Activated CD8-positive, alpha-beta memory T cell treated with anti-CD3 and anti-CD28 coated beads, Interleukin-2, amount 10 ng/mL, durations not matched to agents 7 days and 5 days (primary cell): ENCODE measurements at places on chromosomes 12 and 14. TPM values are rescaled to one million over a fixed set of nuclear protein-coding genes. Genes with fewer than 3 reads are reported as not detected.

DNA sequence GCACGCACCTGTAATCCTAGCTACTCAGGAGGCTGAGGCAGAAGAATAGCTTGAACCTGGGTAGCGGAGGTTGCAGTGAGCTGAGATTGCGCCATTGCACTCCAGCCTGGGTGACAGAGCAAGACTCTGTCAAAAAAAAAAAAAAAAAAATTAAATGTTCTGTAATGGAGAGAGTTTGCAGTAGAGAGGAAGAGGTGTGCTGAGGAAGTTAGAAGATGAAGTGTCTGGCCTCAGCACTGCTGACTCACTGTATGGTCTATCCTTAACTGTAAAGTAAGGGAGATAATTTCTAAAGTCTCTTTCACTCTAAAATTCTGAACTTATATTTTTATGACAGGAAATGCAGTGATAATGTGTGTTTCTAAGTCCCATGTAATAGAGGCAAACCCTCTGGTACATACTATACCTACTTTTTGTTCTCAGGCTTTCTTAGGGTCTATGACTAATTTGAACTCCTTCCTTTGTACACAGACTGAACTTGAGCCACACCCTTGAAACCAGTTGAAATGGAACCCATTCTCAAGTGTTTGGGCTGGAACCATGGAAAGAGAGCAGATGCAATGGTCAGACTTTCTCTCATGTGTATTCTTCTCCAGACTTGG is 278.1 kb upstream of the FAR2 start:
- H3K27ac ChIP-seq, result no peak overlapping the region
- no peak for DNase-seq
- H3K4me3 ChIP-seq, result no peak overlapping the region
- no peaks in the 10 kb centered on the region for H3K36me3 ChIP-seq
- no peaks in the 10 kb centered on the region for H3K4me1 ChIP-seq

HOXC6 gene
- not detected for total RNA-seq

PTPRQ gene
- total RNA-seq, result not detected

- no peaks in the 10 kb centered on the region for H3K36me3 ChIP-seq
- DNase-seq, result peak; percentile 83
- H3K27me3 ChIP-seq, result no peaks in the 10 kb centered on the region
- H3K27ac ChIP-seq, result peak overlapping the region; percentile 94
- peak overlapping the region; percentile 60 for H3K4me3 ChIP-seq
- H3K4me1 ChIP-seq, result peaks cover 32% of the 10 kb centered on the region
Measured at GRCh38 chr14:21924479-21924878, 250.9 kb upstream of the OR4E1 start.

- H3K4me1 ChIP-seq, result peaks cover 26% of the 10 kb centered on the region
- no peaks in the 10 kb centered on the region for H3K27me3 ChIP-seq
- DNase-seq, result no peak
- H3K27ac ChIP-seq, result no peak overlapping the region
- H3K4me3 ChIP-seq, result no peak overlapping the region
Measured at GRCh38 chr12:27305673-27306456, 26.8 kb upstream of the BMAL2 start.

GRCh38 chr12:45914090-45914489 is 76.3 kb downstream of the SCAF11 start:
- H3K36me3 ChIP-seq, result peaks cover 9% of the 10 kb centered on the region
- H3K4me3 ChIP-seq, result no peak overlapping the region
- H3K4me1 ChIP-seq, result no peaks in the 10 kb centered on the region

DNA sequence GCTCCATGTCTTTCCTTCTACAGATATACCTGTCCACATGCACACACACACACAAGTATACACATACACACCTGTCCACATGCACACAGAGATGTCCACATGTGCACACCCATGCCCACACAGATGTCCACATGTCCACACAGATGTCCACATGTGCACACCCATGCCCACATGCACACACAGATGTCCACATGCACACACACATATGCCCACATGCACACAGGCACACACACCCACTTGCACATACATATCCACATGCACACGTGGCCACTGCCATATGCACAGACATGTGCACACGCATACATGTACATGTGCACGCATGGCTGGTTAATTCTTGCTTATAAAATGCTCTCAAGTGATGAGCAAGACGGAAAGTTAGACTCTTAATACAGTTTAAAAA is 32.2 kb downstream of the ELK3 start:
- H3K4me3 ChIP-seq, result no peak overlapping the region
- peaks cover 23% of the 10 kb centered on the region for H3K4me1 ChIP-seq
- no peak for DNase-seq
- H3K27ac ChIP-seq, result no peak overlapping the region
- H3K36me3 ChIP-seq, result peaks cover 25% of the 10 kb centered on the region

PUS1 gene
- total RNA-seq, result 64.2 TPM

GRCh38 chr12:47021298-47021697 is 58.1 kb upstream of the PCED1B start:
- no peaks in the 10 kb centered on the region for H3K36me3 ChIP-seq
- no peak for DNase-seq
- H3K27me3 ChIP-seq, result peaks cover 31% of the 10 kb centered on the region
- H3K27ac ChIP-seq, result no peak overlapping the region
- no peak overlapping the region for H3K4me3 ChIP-seq

GRCh38 chr12:68180792-68181744 is 21.5 kb upstream of the IFNG start:
- peaks cover 55% of the 10 kb centered on the region for H3K4me1 ChIP-seq
- DNase-seq, result peak; percentile 80
- peaks cover 5% of the 10 kb centered on the region for H3K36me3 ChIP-seq
- H3K27ac ChIP-seq, result peak overlapping the region; percentile 79
- peak overlapping the region; percentile 12 for H3K4me3 ChIP-seq

TBC1D30 gene
- total RNA-seq, result 0.26 TPM

GRCh38 chr14:86221000-86221399 is 691.1 kb downstream of the FLRT2 start:
- H3K4me3 ChIP-seq, result no peak overlapping the region

CPNE6 gene
- total RNA-seq, result not detected
